Tibial artery (tissue), 4 donors: ENCODE measurements at places on chromosomes 4 and X.

- no peak for DNase-seq
These were observed 58.2 kb downstream of the WWC2 start for GRCh38 chr4:183157215-183157614.

DNA sequence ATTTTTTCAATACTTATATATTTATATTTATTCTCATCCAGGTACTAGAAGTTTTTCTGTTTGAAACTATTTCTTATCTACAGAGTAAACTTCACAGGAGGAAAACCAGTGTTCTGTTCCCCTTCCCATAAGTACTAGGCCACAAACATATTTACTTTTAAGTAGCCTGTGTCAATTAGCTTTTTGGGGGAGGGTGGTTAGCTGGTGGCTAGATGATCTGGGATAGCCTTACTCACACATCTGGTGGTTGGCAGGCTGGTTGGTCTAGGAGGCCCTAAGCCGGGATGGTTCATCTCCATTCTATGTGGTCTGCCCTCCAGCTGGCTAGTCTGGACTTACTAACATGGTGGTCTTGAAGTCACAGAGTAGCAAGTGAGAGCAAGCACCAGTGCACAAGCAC is 6.2 kb downstream of the JADE3 start:
- DNase-seq = no peak

GRCh38 chrX:25048178-25048577 is 32.4 kb upstream of the ARX start:
- DNase-seq = no peak

GRCh38 chr4:32858361-32858760 is 2138.2 kb downstream of the PCDH7 start:
- DNase-seq = no peak

GRCh38 chr4:185796176-185796575 is 15.8 kb downstream of the SORBS2 start:
- DNase-seq = no peak

GRCh38 chrX:46582966-46583365 is 9.4 kb downstream of the CHST7 start:
- DNase-seq = no peak

DNA sequence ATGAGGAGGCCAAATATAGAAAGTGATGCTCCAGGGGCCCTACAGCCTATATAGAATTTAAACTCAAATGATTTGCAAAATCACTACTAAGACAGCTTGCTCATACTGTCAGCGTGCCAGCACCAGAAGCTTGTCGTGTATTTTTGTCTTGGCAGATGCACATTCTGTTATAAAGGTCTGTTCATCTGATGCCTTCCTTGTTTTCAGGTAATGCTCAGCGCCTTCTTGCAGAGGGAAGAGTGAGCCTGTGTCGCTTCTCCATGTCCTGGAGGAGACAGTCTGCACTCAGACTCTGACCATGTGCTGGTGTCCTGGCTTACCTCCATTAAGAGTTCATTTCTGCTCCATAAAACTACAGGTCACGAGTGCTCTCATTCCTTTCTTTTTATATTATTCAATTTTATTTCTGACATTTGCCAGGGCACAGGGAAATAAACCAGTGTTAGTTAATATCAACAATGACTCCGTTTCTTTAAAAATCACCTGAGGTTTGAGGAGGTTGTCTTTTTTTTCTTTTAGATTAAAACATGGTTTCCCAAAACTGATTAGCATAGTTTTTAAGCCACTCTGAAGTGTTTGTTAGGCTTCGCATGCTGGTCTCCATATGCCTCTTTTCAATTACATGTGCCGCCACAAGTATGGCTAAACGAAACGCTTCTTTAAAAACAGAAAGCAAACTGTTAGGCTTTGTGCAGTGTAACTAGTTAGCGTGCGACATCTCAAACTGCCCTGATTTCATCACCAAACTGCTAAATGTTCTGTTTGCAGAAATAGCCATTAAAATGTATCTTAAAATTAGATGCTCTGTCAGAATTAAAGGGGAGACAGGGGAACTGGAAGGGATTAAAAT is 215.2 kb upstream of the GK2 start:
- peak; percentile 38 for DNase-seq

DNA sequence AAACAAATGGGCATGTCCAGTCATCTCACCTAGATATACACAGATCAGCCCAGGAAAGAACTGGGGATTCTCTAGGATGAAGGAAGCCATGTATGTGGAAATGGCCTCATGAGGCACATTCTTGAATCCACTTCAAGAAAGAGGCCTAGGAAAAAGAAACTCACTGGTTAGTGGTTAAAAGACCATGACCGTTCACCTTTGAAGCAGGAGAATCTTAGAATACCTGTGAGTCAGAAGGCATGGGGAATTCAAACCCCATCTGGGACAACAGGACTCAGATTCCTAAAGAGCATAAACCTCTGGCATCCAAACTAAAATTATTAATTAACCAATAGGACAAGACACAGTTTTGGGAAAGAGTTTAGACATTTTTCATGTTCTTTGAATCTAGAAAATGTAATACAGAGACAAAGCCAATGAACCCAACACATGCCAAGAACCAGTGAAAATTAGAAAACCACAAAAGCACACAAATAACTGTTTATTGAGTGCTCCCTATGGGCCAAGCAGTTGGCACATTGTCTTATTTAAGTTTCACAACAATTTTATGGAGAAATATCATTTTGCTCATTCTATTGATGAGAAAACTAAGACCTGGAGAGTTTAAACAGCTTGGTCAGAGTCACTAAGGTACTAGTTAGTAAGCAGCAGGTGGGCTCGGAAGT is 97.5 kb downstream of the NPNT start:
- DNase-seq = no peak

DNA sequence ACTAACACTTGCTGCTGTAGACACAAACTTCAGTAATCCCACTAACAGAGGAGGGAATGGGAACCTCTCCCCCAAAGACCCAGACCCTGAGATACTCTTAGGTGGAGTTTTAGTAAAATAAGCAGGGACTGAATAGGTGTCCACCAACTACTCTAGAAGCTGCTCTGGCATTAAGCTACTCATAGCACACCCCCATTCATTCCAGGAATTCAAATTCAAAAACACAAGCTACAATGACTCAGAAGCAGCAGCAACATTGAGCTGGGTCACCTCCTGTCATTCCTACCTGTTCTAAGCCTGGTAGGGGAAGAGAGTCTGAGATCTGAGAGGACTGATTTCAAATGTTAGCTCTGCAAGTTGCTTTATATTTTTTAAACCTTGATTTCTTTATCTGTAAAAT is 135.4 kb upstream of the FRMPD4 start:
- no peak for DNase-seq

DNA sequence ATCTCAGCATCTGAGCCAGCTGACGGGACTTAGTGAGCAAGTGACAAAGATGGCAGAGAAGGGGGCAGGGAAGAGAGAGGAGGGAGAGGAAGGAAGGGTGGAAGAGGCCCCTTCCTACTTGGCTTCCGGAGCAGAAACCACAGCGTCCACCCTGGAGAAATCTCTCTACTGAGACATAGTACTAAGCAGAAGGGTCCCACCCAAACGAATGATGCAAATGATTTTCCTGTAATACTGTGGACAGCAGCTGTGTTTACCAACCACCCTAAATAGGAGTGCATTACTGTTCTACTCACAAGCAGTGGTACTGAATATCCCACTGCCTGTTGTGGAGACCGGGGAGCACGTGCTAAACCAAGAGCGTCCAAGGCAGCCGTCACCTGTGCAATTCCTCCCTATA is 29.4 kb downstream of the DTHD1 start:
- peak; percentile 65 for DNase-seq
